Mesendoderm (in vitro differentiated cells): ENCODE measurements at places on chromosomes 5 and 9.

DNA sequence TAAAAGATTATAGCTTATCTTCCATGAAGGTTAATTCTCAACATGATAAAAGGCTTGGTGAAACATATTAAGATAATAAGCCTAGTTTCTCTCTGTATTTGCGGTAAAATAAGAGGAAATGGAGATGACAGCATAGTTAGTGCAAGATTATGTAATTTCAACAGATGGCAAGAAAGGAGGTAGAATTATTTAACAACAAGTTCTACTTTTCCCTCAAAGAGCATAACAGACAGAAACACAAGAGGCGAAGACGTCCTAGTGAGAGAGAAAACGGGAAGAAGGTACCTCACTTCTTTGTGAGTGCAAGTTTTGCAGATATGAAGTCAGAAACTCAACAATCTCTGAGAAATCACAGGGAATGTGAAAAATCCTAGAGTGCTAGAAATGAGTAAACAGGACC is 144.8 kb upstream of the ADCY2 start:
- no peak for DNase-seq

GRCh38 chr5:10235350-10235749 is 14.3 kb downstream of the ATPSCKMT start:
- DNase-seq: no peak

- no peak for DNase-seq
These were observed 193.5 kb downstream of the GNA14 start for GRCh38 chr9:77454663-77455062.

DNA sequence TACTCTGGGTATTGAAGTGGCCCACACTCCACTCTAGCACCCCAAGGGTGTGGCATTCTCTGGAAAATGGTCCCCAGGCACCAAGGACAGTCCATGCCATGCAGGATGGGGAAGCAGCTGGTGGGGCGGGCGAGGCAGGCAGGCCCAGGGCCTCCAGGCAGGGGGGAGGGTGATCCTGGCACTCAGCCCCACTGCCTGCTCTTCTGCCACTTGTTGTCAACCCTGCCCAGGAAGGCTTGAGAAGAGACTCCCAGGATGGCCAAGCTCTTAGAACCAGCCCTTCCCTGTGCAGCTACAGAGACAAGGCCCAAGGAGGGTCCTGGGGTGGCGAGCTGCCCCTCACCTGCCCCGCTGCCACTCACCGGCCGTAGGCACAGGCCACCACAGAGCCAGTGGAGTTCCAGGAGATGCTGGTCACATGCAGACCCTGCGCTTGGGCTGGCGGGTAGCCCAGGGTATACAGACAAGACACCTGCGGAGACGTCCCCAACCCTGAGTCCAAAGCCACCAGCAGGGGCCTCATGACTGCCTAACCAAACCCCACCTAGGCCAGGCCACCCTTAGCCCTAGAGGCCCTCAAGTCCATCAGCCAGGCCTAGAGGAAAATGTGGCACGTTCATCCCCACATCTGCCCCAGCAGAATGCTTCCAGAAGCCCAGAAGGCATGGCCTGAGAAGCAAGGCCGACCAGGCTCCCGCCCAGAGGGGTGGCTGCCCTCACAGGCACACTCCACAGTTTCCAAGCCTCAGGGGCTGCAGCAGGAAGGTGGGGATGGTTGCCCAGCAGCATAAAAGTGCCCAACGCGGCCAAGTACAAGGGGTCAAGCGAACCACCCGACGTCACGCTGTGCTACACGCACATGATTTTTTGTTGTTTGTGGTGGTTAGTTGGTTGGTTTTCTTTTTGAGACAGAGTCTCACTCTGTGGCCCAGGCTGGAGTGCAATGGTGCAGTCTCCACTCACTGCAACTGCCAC is 19.8 kb downstream of the DYNC2I2 start:
- DNase-seq: no peak

- DNase-seq: no peak
These were observed 2.5 kb downstream of the SEMA5A start for GRCh38 chr5:9543311-9543920.

DNA sequence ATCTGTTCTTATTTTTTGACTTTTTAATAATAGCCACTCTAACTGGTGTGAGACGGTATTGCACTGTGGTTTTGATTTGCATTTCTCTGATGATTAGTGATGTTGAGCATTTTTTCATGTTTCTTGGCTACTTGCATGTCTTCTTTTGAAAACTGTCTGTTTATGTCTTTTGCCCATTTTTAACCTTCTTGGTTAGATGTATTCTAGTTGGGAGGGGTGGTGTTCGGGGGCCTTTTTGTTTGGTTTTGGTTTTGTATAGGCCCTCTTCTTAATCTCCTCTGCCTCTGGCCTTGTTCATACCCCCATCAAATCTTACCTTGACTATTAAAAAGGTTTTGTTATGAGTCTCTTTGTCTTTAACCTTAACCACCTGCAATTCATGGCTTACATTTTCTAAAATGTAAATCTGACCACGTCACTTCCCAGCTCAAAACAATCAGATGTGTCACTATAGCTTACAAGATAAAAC is 107.8 kb upstream of the NR4A3 start:
- DNase-seq: no peak

DNA sequence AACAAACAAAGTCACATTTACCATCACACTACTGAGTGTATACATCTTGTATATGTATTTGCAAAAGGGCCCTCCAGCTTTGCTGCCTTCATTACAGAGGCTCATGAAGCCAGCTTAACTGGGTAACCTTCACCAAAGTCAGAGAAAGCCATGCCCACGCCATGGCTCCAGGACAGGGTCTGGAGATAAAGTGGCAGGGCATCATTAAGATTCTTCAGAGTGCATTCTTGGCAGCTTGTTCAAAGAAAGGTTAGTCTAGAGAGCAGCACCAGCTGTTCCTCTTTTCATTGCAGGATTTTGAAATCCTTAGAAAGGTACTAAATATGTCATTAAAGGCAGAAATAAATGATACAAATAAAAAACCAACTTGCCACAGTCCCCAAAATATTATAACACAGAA is 333.2 kb downstream of the NDUFS4 start:
- DNase-seq: no peak

DNA sequence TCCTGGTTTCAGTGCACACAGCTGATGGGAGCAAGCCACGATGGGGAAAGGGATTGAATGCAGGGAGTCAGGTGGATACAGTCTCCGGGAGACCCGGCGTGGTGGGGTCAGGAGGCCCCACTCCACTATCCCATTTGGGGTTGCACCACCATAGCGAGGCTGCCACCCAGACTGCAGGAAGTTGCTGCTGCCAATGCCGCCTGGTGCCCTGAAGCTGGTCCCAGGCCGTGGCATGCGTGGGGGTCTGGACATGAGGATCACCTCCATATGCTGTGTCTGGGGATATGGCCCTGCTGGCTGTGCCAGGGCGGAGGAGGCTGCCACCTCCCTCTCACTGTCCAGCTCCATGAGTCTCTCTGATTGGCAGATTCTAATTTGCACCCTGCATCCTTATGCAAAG is 45.3 kb downstream of the COL5A1 start:
- no peak for DNase-seq

GRCh38 chr5:170248172-170248930 is 15.6 kb downstream of the C5orf58 start:
- no peak for DNase-seq

DNA sequence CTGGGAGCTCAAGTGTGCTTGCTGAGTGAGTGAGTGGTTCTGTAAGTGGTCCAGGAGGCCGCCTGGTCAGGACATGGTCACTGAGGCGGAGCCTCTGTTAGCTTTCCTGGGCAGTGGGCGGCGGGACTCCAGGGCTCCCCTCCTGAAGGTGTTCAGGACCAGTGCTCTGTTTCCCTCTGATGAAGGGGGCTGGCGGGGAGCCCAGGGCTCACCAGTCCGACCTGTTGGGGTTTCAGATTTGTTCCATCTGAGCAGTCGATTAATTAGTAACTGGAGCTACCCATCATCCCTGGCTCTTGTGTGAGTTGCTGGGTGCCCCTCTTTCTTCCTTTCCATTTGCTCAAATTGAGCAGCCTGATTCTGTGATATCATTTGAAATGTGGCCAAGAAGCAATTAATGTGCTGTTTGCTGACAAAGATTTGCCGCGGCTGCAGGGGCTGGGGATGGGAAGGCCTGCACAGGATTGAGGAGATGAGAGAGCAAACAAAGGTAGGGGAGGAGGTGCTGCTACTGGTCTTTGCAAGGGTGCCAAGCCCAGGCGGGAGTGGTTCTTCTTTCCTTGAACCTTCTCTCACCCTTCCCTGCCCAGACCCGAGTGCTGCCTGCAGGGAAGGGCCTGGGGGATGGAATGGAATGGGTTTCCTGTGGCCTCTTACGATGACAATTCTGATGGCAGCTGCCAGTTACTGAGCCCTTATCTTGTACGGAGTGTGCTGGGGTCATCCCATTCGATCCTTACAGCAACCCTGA is 92.8 kb upstream of the PITX1 start:
- no peak for DNase-seq
